ENCODE measurements at places on chromosomes 6 and 20.
A peak's percentile ranks its signal among the peaks of the same experiment; 100 is the strongest.

DNA sequence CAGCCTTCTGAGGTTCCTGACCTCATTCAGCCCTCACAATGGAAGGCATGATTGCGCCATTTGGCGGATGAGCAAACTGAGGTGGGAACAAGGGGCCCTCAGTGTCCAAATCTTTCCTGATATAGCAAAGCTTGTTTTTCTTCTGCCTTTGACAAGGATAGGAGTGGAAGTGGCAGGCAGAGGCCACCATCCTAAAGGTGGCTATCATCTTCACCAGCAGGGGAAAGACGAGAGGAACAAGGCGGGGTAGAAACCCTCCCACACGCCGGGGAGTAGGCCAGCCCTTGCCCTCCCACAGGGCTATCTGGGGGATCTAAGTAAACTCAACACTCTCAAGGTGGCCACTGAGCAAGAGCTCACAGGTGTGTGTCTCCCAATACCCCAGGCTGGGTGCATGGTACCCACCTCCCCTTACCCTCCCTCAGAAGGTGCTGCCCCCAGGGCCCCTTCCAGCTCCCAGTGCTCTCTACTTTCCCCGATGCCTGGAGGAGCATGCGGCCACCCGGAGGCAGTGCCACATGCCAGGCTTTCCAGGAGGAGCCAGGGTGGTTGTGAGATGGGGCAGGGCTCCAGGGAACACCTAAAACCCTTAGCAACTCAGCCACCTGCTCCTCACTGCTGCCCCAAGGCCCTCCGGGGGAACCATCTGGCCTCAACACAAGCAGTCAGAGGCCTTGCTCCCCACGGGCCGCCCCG, 11.2 kb downstream of the SPDEF start:
- DNase-seq: no peak

GRCh38 chr20:38156888-38157634, 8.0 kb downstream of the TGM2 start:
- DNase-seq: no peak

- DNase-seq: no peak
Measured at GRCh38 chr6:15132854-15133670, 112.8 kb upstream of the JARID2 start.

- DNase-seq: no peak
Measured at GRCh38 chr6:3351105-3351676, 92.4 kb downstream of the PSMG4 start.

- DNase-seq: no peak
Measured at GRCh38 chr6:1837826-1838225, 228.1 kb downstream of the FOXC1 start.

GRCh38 chr20:20341371-20341770, 26.5 kb upstream of the INSM1 start:
- no peak for DNase-seq

- DNase-seq: no peak
Measured at GRCh38 chr6:40556881-40557280, 30.3 kb downstream of the LRFN2 start.

DNA sequence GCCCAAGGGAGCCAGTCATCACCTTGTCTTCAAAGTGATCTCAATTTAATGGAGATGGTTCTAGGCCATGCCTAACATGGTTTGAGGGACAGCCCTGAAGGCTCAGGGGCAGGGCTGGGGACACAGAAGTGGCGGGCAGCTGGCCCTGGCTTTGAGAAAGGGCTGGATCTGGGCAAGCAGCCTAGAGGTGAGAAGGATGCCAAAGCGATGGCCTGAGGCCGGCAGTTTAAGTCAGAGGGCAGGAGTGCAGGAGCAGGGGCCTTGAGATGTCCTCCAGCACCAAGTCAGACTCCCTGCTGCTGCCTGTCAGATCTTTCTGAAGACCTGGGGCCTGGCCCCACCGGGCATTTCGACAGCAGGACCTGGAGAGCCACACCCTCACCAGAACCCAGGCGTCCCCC, 28.4 kb upstream of the APMAP start:
- no peak for DNase-seq

DNA sequence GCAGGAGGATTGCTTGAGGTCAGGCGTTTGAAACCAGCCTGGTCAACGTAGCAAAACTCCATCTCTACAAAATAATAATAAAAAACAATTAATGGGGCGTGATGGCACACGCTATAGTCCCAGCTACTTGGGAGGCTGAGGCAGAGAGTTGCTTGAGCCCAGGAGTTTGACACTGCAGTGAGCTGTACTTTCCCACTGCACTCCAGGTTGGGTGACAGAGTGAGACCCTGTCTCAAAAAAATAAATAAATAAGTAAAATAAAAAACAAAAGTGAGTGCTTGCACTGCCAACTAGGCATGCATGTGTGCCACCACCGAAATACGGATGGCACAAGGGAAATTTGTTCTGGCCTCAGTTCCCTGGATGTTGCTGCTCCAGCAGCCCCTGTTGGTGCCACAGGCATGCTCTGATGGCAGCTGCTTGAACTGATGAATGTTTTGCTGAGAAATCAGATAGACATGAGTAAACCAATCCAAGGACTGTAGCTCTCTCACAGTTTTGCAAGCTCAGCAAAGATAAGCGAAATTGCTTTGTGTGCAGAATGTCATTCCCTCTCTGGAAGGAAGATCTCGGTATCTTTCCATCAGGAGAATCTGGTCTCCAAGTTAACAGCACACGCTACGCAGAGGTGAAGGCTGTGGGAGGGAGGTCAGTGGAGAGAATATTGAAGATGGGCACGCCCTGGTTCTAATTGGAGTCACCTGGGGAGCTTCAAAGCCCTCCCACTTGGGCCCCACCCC, 188.0 kb upstream of the SLC24A3 start:
- no peak for DNase-seq

- no peak for DNase-seq
Measured at GRCh38 chr20:6184086-6184485, 61.3 kb upstream of the FERMT1 start.

GRCh38 chr6:41717392-41717736, 18.0 kb downstream of the TFEB start:
- no peak for DNase-seq

DNA sequence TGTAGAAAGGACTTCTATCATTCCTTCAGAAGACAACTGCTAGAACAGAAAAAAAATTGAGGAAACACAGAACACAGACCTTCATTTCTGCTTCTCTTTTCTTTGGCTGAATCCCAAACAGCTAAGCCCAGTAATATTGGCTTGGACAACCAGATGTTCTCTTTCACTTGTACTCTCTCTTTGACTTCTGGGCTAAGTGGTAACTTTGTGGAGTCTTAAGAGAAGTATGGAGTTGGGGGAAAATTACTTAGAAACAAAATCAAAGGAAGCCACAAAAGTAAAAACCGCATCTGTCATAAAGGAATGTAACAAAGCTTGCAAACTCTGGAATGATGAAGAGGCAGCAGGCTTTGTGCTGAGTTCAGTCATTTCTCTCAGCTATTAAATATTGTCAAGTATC, 587.5 kb downstream of the CBLN4 start:
- no peak for DNase-seq

DNA sequence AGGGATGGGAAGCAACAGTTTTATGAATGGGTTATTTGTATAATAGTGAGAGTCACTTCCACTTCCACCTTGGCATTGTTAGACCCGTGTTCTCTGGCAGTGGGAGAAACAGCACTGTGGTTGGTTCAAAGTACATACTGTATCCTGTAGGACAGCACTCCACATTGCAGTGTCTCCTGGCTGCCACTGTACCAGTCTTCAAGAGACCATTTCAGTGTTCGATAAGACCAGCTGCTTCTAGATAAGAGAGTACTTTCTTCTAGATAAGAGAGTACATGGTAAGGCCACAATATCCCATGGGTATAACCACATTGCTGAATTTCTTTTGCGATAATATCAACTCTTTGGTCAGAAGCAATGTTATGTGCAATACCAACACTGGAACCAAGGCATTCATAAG, 28.8 kb downstream of the FITM2 start:
- DNase-seq: no peak

DNA sequence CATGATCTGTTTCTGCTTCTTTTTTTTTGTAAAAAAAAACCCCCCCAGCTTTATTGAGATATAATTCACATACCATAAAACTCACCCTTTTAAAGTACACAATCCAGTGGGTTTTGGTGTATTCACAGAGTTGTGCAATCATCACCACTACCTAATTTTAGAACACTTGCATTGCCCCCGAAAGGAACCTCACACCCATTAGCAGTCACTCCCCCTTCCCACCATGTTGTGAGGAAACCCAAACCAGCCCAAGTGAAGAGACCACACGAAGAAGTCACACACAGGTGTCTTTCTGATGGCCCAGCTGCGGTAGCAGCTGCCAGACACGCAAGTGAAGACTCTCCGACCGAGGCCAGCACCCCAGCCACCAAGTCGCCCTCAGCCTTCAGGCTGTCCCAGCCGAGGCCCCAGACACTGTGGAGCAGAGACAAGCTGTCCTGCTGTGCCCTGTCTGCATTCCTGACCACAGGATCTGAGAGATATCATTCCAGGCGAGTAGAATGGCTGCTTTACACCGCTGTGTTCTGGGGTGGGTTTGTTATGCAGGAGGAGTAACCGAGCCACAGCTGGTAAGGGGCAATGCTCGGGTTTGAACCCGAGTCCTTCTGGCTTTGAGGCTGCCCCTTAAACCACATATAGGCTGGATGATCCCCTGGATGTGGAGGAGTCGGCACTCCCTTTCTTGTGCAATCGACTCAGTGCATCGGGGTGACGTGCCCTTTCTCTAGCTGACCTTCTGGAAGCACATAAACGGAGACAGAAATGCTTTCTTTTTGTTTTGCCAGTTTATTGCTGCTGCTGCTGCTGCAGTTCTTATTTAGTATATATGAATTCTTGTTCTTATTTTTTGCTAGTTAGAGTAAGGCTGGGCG, 59.1 kb upstream of the PTPN1 start:
- no peak for DNase-seq

DNA sequence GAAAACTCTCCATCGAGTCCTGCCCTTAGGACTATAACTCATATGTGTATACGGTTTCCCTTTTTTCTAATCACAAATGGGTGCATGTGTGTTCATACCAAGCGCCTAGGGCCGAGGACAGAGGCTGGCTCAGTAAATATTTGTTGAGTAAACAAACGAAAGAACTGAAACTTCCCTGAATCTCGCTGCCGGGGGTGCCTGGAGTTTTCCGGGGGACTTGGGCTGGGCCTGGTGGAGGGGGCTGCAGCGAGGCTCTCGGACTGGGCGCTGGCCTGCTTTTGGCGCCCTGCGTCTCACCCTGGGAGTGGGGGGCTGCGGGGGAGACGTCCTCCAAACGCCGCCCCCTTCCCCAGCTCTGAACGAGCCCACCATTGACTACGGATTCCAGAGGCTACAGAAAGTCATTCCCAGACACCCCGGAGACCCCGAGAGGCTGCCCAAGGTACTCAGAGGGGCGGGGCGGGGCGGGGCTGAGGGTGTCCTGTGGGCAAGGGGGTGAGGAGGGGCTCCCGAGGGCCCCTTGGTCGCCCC, 49.0 kb downstream of the CPXM1 start:
- no peak for DNase-seq

GRCh38 chr6:30683183-30683979, 3.1 kb downstream of the PPP1R18 start:
- peak; percentile 26 for DNase-seq

- DNase-seq: no peak
Measured at GRCh38 chr6:90429713-90430112, 133.1 kb upstream of the BACH2 start.

- DNase-seq: no peak
Measured at GRCh38 chr20:35180266-35180665, 8.4 kb downstream of the PROCR start.

GRCh38 chr20:54268941-54269340, 61.1 kb downstream of the PFDN4 start:
- DNase-seq: no peak

DNA sequence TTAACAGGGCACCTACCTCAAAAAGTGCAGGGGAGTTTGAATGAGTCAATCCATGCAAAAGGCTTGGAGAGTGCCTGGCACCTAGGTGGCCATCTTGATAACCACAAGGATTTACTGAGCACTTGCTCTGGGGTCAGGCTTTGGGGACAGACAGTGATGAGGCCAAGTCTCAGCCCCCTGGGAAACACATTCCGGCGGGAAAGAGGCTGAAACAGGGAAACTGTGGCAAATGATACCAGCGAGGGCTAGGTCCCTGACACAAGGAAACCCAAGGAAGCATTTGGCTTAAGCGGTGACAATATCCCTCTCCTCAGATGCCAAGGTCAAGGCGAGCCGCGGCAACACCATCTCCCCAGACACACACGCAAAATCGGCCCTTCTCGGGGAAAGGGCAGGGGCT, 527 bp upstream of the DOK5 start:
- no peak for DNase-seq

DNA sequence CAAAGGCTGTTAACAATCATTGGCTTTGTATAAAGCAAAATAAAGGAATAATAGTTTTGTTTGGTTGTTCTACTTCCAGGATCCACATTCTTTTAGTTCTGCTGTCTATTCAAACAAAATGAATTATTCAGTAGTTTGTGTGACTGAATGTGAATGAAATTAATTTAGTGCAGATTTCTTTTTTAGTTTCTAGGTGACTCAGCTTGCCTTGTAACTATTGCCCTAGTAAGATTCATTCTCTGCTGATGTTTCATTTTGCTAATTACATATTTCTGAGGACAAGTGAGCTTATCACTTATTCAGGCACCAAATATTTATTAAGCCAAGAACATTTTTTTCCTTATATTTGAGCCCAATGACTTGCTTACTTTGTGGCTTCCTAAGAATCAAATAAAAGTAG, 46.5 kb upstream of the RIPOR2 start:
- DNase-seq: no peak

DNA sequence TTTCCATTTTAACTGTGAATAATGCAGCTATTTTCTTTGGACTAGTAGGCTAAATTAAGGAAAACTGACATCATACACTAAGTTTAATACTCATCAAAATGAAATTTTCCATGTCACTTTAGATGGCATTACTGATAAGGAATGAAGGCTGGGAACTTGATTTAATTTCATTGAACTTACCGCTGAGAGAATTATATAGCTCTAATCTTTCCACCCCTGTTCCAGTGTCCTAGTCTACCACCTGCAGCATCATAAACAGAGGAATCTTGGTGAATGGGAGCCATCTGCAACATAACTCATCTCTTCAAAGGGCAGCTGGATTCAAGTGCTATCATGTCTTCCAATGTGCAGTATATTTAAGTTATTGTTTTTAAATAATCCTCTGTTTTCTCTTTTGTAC, 1395.2 kb downstream of the EPHA7 start:
- DNase-seq: no peak

DNA sequence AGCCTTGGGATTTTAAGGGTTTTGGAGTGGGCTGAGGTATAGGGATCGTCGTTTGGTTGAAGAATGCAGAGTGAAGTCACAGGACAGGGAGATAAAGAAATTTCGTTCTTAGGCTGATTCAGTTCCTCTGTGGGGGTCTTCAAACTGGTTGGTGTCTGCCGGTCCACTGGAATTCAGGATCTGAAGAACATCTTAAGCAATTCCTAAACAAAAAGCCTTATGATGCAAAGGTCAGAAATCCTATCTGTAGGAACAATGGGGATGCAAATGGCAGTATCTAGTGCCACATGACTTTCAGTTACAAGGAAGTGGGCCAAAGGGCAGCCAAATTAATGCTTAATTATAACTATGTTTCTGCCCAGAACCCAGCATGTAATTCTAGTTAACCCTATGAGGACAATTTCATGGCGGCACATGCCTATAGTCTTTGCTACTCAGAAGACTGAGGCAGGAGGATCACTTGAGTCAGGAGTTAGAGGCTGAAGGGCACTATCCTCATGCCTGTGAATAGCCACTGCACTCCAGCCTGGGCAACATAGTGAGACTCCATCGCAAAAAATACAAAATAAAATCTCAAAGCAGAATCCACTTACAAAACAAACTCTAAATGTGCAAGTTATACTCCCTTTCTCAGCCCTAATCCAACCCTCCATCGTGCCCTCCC, 4.6 kb upstream of the SLC2A10 start:
- DNase-seq: no peak

Measured in CD4-positive, alpha-beta T cell treated with Interleukin-6 for 4 hours (primary cell).